ENCODE measurements at places on chromosomes 12 and 14.

DNA sequence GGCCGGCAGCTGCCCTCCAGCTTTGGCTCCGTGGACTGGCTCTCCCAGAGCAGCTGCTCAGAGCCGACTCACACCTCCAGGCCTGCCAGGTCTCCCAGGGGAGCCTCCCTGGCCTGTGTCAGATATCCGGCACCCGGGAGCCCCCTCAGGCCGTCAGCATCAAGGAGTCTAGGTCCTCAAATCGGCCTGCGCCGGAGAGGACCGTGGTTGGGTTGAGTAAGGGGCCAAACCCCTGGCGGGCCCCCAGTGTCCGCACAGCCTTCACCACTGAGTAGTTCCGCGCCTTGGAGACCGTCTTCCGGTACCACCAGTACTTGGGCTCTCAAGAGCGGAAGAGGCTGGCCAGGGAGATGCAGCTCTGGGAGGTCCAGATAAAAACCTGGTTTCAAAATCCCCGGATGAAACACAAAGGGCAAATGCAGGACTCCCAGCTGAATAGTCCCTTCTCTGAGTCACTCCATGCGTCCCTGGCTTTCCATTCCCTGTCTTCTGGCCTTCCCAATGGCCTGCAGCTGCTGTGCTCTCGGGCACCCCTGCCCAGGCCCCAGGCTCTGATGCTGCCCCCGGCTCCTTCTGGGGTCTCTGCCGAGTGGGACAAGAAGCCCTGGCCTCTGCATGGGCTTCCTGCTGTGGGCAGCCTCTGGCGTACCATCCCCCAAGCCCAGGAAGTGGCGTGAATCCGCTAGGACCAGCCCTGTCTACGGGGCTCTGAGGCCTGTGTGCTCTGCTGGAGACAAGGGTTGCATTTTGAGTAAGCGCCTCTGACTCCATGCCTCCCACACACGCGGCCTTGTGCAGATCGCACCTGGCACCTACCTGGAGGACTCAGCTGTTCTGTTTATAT lies 245.1 kb upstream of the ATXN7L3B start:
- no peak for DNase-seq

DNA sequence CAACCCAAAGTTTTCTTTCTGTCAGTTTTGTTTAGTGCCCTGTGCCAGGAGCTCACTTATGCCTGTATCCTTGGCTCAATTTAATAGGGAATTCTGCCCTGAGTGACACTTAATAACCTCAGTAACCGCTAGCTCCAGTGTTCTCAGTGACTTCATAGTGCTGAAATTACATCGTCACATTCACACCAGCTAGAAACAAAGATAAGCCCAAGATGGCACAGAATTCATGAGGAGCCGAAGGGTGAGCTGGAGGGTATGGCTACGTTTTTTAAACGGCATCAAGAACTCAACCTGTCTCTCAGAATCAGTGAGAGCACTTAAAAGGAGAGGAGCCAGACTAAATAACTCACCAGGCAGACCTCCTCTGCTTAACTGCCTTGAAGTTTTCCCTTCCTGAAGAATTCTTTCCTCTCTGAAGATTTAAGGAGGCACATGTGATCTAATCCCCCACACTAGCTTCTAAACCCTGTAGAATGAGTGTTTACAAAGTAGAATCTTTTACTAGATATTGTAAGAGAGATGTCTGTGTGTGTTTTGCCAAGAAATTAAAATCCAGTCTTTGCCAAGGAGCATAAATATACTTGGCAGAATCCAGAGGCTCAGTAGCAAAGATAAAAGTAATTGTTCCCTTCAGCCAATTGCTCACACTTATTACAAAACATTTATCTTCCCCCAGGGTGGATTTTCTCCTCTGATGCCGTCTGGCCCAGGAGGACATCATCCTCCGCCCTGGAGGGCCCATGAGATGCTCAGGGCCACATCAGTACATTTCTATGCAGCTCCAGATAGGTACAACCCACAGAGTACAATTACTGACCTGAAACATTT lies 37.3 kb downstream of the PTGER2 start:
- DNase-seq, result peak; percentile 50

- no peak for DNase-seq
Observed at GRCh38 chr12:87756111-87756510, 273.1 kb downstream of the C12orf50 start.

DNA sequence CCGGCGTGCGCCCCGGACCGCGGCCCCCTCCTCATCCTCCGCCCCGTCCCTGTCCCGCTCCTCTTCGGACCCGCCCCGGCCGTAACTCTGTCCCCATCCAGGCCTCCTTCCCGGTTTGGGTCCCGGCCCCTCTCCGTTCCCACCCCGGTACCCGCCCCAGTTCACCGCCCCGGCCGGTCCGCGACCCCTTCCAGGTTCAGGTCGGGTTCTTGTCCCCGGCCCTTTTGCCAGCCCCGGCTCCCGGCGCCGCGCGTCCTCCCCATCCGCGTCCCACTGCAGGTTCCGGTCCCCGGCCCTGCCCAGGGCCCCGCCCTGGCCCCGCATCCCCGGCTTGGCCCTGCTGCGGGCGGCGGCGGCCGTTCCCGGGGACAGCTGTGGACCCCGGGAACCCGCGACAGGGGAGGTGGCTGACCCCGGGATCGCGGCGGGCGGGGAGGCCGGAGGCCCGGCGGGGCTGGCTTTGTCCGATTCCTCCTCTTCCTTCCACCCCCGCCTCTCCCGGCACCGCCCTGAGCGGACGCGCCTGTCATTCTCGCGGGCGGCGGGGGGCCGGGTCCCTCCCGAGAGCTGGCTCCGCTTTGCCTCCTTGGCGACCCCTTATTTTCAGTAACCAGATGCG lies 601 bp downstream of the KLC1 start:
- DNase-seq, result peak; percentile 74
